ENCODE measurements at places on chromosomes 4 and X.
A peak's percentile ranks its signal among the peaks of the same experiment; 100 is the strongest.

- no peak for DNase-seq
Measured at GRCh38 chrX:132488180-132488705, 595 bp downstream of the MBNL3 start.

- DNase-seq, result no peak
Measured at GRCh38 chr4:150647008-150647407, 65.1 kb downstream of the MAB21L2 start.

DNA sequence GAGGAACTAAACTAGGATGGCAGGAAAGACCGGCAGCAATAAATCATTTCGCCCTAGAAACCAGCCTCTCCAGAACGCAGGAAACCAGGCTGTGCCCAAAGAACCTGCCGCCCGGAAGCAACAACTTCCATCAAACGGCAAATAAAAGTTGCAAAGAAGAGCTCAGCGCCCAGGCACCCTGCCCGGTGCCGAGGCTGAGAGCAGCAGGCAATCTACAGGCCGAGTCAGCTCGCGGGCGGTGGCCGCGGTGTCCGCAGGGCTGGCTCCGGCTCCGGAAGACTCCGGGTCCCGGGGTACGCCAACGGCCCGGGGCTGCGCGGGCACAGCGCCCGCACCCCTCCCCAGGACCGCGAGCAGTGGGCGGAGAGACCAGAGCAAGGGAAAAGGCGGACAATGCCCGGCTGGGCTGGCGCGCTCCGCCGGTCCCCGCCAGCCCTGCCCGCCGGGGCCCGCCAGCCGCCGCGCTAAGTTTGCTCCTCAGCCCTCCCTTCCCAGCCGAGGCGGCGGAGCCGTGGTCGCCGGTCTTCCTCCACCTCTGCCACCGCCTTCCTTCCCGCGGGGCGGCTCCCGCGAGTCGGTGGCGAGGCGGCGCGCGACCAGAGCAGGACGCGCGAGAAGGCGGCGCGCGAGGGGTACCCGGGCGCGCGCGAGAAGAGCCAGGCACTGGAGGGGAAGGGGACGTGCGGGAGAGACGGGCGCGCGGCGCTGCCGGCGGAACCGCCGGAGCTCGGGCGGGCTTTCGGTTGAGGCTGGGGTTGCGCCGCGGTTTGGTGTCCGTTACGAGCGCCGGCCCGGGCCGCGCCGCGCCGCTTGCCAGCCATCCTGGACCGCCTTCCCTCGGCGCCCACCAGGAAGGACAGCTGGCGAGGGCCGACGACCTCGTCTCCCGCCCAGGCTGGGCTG is 733 bp downstream of the FRYL start:
- peak; percentile 71 for DNase-seq

- no peak for DNase-seq
Measured at GRCh38 chrX:140157143-140157542, 191.8 kb upstream of the CXorf66 start.

DNA sequence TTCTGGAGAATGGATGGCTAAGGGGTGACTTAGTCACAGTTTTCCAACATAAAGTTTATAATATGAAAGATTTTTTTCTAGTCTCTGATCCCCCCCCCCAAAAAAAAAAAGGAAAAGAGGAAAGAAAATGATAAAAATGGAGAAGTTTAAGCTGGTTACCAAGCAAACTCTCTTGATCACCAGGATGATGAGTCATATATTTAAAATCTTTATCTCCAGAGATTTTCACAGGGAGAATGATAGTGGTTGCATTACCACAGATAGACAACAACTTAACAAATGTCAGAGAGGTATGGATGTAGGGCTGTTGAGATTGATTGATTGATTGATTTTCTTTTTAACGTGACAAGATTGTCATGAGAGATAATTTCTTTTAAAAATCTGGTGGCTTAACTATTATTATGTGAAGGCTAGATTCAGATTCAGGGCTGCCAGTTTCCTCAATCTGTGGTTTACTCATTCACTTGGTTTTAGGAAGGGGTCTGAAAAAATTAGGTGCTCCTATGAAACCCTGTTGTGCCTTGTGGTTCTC is 13.3 kb upstream of the TEX13C start:
- DNase-seq, result no peak

DNA sequence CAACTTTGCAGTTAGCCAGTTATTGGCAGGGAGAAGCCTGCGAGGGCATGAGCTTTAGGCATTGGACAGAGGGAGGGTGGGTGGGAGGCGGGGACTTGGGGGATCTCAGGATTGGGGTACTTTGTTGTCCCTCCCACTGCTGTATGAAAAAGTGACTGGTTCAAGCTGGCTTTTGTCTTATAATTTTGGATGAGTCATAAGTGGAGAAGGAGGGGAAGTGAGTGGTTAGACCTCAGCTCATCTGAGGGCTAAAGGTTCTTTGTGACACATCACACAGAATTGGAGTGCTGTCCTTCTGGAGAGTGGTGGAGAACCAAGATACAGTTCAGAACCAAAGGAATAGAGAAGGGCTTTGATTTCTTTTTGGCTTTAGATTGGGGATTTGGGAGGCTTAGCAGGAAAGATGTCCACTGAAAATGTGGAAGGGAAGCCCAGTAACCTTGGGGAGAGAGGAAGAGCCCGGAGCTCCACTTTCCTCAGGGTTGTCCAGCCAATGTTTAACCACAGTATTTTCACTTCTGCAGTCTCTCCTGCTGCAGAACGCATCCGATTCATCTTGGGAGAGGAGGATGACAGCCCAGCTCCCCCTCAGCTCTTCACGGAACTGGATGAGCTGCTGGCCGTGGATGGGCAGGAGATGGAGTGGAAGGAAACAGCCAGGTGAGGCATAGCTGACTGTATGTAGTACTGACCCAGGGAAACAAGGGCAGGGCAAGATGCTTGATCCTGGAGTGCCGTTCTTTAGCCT is at the start of gene SLC4A4:
Gene SLC4A4, plus strand, starts transcription at position 175 of the 748 bp plus-strand sequence.
- peak; percentile 73 for DNase-seq

DNA sequence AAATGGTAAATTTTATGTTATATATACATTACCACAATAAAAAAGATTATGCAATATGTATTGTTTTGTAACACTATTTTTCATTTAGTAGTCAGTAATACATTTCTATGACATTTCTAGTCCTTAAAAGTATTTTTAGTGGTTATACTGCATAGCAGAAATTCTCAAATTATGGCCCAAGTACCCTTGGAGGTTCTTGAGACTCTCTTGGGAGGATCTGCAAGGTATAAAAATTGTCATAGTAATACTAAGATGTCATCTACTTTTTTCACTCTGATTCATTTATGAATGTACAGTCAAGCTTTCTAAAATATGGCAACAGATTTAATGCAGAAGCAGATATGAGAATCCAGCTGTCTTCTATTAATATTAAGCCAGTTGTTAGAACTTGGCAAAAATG is 138.6 kb upstream of the NAP1L5 start:
- DNase-seq, result no peak

GRCh38 chr4:13918110-13918509 is 290.6 kb upstream of the BOD1L1 start:
- no peak for DNase-seq

- no peak for DNase-seq
Measured at GRCh38 chr4:20044502-20044911, 207.2 kb upstream of the SLIT2 start.

DNA sequence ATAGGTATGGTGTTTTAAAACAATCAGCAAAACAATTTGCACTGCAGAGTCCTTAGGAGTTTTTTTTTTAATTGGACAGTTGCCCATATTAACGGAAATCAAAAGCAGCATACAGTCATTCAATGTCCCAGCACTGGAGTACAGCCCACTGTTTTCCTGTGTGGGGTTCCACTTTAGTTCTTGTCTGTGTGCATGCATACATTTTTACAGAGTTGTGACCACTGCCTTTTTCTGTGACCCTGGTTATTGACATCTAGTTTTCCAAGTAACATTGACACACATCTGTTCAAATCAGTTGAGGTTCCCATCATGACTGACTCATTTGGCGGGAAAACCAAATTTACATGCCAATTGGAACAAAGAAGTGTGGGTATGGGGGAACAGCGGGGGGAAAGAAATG is 83.3 kb downstream of the HPRT1 start:
- DNase-seq, result no peak

GRCh38 chr4:6929812-6930464 is 20.3 kb downstream of the TBC1D14 start:
- DNase-seq, result no peak

- no peak for DNase-seq
Measured at GRCh38 chr4:3710451-3711182, 55.6 kb upstream of the ADRA2C start.

DNA sequence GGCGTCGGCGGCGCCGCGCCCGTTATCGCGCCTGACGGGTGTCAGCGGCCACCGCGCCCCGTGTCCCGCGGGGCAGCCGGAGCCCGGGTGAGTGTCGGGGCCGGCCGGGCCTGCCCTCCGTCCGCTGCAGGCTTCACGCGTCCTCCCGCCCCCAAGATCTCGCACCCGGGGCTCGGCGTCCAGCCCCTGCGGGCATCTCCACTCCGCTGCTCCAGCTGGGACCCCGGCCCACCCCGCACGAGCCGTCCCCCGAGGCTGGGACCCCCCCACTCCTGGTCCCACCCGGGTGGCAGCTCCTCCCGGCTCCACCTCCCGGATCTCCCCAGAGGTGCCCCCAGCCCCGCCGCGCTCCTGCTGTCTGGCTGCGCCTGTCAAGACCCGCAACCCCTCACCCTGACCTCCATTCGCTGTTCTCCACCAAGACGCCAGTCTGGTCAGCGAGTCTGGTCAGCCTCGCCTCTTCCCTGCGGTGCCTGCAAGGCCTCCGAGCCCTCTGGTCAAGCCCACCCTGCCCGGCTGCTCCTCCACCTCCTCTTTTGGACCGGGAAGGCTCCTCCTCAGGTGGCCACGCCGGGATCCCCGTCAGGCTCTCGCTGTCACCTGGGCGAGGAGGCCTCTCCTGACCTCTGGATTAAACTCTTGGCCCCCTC is 66.0 kb upstream of the NKX1-1 start:
- DNase-seq, result no peak

GRCh38 chrX:130828641-130829040 is 74.4 kb downstream of the ENOX2 start:
- no peak for DNase-seq

DNA sequence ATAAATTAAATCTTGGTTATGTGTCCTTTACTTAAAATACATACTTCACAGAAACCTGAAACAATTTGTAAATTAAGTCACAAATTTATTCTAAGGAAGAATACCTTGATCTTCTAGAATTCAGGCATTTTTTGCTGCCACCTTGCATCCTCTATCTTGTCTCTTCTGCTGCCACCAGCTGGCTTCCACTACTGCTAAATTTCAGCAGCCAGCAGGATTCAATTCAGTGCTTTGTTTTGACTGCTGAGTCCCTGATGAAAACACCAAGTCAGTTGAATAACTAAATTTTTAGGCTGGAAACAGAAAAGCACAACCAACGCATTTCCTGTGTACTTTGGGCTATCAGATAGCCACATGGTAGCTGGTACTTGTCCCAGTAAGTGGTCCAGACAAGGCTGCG is 2.4 kb upstream of the MBTPS2 start:
- no peak for DNase-seq

DNA sequence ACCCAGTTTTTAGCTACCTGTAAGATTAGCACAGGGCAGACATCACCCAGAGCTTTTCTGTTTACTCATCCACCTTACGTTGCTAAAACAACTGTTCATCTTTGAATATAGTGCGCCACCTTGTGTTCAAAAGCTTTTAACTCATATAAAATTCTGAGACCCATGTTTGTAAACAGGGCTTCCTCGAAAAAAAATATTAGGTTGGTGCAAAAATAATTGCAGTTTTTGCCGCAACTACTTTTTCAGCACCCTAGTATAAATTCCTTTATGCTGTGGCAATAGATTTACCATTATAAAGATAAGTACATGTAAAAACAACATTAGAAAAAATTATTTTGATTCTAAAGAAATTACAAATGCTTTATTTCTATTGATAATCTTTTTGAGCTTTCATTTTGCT is 147.9 kb downstream of the LRBA start:
- peak; percentile 68 for DNase-seq

DNA sequence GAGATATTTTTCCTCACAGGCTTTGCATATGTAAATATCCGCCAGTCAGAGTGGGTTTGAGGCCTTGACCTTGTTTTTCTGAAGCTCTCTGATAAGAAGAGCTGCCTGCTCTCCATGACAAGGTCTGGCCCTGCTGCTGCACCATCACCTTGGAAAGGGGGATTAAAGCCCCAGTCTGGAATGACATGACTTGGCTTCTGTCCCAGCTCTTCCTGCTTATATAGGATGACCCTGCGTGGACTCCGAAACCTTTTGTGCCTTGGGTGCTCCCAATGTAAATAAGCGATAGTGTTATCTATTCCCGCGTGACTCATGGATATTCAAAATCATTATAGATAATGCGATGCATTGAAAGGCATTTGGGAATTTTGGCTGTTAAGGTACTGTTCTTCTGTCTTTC is 139.3 kb downstream of the BMPR1B start:
- DNase-seq, result no peak

DNA sequence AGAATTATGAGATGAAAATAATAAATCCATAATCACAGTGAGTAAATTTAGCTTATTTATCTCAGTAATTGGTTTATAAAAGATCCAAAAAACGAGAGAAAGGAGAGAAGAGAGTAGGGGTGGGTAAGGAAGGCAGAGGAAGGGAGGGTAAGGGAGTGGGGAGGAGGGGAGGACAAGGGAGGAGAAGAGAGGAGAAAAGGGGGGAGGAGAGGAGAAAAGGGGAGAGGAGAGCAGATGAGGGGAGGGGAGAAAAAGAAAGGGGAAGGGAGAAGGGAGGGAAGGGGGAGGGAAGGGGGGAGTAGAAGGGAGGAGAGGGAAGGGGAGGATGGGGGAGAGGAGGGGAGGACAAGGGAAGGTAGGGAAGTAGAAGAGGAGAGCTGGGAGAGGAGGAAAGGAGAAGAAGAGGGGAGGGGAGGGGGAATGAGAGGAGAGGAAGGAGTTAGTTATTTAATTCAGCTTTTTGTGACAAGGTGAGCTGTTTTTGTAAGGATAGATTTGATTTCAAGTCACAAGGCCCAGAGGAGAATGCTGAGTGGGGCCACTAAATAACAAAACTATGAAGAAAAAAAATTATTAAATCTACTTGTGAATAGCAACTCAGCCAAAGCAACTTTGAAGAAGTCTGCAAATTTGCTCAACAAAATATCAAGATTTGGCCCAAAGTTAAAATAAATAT is 454.3 kb downstream of the ARAP2 start:
- DNase-seq, result no peak

DNA sequence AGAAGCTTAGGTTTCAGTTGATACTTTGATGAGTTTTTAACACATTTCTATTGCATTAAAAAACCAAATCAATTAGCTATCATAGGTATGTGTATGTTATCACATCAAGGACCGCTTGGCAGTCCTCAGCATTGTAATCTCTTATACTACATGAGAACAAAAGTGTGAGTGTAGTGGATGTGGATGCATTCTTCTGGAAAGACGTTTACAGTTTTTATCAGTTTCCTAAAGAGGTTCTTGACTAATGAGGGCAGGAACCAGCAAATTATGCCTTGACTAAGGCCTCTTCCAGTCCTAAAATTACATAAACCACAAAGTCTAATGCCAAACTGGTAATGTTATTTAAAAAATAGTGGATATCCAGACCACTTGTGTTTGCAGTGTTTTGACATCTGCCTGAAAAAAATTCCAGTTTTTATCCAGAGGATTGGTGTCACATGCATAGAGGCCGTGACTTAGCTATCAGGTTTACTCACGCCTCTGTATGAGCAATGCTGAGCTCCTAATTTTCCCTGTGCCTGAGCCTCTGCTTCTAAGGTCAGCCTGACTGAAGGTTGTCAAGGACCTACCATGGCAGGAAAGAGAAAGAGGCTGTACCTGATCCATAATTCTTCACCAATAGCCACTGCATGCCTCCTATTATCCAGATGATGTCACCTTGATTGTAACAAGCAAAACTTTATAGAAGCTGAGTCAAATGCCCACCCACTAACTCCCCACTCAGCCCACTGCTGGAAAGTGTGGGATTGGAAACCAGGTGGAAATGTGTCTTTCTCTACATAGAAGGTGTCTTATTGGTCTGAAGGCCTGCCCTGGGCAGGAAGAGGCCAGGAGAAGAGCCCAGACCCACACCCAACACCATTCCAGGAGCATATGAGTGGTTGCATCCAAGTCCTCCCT is 68.7 kb downstream of the ENPP6 start:
- DNase-seq, result no peak
